ENCODE measurements at places on chromosomes 1 and 21.
A peak's percentile ranks its signal among the peaks of the same experiment; 100 is the strongest.

GRCh38 chr1:69256036-69256435 lies 311.7 kb upstream of the LRRC7 start:
- DNase-seq = no peak

DNA sequence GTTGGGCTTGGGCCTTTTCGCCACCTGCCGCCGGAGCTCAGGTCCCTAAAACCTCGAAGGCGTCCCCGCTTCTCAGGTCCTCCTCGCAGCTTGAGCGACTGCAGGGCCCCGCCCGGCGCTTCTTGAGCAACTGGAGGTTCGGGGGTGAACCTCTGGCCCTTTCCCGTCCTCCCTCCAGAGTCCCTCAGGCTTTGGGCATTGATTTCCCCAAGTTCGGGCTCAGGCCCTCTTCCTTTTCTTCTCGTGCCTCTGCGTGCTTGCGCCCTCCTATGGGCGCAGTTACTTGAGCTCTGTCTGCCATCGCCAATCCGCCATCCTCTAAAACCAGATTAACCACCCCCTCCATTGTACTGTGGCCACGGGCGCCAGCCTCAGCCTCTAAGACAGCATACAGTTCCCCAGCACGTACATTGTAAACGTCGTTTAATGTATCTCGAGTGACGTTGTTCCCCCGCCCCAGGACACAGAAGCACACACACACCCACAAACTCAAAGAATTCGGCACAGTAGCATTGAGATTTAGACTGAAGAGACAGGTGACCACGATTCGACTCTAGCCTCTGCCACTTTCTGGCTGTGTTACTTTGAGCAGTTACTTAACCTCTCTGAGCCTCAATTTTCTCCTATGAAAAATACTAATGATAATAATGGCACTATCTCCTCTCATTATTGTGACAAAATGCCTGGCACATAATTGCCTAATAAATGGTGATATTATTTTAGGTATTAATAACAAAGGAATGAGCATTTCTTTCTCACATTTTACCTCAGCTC lies 22.6 kb downstream of the BTG2 start:
- peak; percentile 76 for DNase-seq

- no peak for DNase-seq
These were observed 9.4 kb downstream of the SOD1 start for GRCh38 chr21:31668651-31669491.

DNA sequence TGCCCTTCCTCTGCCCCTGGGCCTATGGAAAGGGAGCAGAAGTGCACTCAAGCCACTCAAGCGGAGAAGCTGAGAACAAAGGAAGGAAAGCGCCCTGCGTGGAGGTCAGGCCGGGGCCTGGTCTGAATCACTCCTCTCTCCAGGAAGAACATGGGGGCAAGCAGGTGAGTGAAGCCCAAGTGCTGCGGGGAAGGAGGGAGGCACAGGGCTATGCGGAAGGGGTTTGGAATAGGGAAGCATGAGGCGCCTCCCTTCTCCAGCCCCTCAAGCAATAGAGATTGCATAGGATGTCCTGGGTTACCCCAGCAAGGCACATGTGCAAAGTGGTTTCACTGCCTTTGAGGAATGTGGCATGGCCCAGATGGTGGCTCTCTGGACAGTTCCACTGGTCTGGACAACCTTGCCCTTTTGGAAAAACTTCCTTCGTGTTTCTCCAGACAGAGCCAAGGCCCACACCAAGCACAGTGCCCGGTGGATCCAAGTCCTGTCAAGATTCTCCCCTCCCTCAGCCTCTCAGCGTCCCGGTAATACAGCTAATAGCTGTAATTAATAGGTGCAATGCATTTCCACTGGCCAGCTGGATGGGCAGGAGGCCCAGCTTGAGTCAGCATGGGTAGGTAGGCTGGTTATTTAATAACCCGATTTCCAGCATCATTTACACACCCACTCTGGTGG lies 13.7 kb downstream of the BLACAT1 start:
- DNase-seq = no peak

DNA sequence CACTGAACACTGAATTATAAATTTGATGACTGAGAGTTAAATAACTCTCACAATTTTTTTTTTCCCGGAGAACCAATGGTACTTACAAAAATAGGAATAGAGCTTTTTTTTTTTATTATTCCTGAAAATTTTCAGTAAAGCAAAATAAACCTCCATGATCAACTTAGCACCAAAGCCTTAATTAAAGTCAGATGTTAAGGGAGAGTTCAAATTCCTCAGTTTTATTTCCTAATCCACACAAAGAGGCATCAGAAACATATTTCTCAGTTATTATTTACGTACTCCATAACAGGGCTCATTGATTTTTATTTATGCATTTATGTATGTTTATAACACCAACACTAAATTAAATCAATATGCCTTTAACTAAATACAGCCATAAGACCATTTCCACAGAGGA lies 55.5 kb downstream of the PLPPR5 start:
- no peak for DNase-seq

- no peak for DNase-seq
These were observed 7.7 kb upstream of the HPCA start for GRCh38 chr1:32878637-32879041.

Data from Jurkat, Clone E6-1 (cell line).